ENCODE measurements at places on chromosomes 2 and 18. TPM values are rescaled to one million over a fixed set of nuclear protein-coding genes. Genes with fewer than 3 reads are reported as not detected.
A peak's percentile ranks its signal among the peaks of the same experiment; 100 is the strongest.

DNA sequence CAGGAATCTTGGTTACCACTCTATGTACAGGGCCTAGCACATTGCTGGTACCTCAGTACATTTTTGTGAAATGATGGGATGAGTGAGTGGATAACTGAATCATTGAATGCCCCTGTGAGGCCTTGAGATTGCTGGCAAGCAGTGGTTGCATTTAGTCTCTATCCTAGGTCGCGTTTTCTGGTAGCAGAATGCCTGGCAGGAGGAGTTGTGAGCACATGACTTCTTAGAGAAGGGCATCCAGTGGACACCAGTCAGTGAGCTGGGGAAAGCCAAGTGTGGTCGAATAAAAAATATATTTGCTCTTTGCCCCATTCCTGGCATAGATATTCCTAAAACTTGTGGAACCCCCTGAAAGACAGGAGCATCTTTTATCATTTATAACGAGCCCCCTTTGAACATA lies 61.8 kb upstream of the SMAD2 start:
- DNase-seq: no peak

DNA sequence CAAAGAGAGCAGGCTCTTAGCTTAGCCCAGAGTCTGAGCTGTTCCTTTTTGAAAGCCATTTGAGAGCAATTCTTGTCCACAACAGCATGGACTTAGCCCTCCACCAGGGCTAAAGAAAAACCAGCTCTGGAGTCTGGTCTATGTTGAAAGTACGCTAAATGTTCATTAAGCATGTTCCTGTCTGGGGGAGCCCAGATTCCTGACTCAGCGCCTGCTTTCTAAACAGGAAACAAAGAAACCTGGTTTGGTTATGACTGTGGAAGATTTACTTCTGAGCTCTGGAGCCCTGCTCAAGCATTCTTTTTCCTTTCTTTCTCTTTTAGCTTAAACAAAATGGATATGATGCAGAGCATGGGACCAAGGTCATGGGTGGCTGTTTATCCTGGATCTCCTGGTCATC lies 279.8 kb downstream of the RBM43 start:
- no peak for DNase-seq

Gene CNTNAP5
- total RNA-seq: not detected

Gene KCNIP3
- total RNA-seq: 6.5 TPM

- no peak for DNase-seq
Observed at GRCh38 chr2:236674238-236674637, 104.6 kb downstream of the ACKR3 start.

- no peak for DNase-seq
Observed at GRCh38 chr2:183166210-183166609, 42.0 kb downstream of the NUP35 start.

Gene LAMA3
- 3.0 TPM for total RNA-seq

Gene DSC3
- 0.65 TPM for total RNA-seq

DNA sequence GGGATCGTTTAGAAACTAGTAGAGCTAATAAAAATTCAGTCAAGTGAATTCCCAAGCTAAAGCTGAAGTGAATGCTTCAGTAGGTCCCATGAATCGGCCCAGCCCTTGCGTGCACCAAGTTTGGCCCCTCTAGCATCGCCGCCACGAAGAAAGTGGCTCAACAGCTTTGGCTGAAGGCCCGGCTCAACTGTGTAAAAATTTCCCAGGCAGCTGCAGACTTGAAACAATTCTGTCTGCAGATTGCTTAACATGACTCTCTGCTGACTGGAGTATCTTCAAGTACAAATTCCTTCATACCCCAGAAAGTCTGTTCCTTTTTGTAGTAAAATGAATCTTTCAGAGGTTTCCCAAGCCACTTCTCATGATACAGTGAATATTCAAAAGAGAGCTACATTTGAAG lies 32.7 kb downstream of the ALMS1 start:
- DNase-seq: peak; percentile 78

DNA sequence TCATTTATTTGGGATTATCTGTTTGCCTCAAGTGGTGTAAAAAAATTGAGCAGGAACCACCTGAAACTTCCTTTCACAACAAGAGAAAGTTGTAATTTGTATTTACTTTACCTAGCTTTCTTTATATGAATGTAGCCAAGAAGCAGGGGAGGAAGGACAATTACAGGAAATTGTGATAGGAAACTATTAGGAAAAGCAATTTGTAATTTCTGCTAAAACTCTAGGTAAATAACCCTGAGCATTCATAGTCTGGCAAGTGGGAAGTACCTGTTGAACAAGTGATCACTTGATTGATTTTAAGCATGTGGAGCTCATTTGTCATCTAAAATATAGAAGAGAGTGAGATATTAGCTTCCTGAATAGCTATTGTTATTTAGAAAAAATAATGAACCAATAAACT lies 5.0 kb downstream of the TFPI start:
- no peak for DNase-seq

Gene ENOSF1
- total RNA-seq: 26.8 TPM

DNA sequence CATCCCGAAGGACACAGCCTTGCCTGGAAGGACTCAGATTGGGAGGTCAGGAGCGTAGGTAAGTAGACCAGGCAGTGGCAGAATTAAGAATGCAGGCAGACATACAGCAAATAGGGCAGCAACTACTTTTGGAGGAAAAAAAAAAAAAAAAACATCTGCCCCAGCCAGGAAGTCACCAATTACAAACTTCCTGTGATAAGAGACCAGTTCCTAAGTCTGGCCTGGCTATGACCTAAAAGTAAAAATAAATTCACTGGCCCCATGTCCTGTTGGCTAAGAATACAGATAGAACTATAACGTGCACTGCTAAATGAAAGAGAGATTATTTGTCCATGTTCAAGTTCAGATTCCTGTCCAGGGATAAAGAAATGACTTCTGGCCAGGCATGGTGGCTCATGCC lies 45.2 kb upstream of the NOSTRIN start:
- no peak for DNase-seq

Gene MDH1B
- 1.3 TPM for total RNA-seq

Gene VAMP5
- total RNA-seq: 27.9 TPM

Gene MEP1B
- 0.13 TPM for total RNA-seq

- DNase-seq: no peak
Observed at GRCh38 chr2:166932032-166932431, 43.8 kb downstream of the XIRP2 start.

DNA sequence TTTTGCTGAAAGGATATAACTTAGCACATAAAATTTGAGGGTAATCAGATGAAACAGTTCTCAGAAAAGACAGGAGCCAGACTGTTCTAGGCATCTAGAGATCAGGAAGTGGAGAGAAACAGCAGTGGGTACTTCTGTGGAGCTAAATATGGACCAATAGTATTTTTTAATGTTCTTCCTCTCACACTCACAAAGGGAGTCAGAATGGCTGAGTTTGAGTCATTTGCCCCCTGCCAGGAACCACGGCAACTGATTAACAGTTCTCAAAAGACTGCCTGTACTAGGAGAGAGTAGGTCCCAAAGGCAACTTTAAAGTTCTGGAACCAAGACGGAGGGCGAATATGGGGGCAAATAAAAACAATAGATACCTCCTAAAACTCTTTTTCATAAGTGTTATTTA lies 107.5 kb downstream of the GULP1 start:
- no peak for DNase-seq

DNA sequence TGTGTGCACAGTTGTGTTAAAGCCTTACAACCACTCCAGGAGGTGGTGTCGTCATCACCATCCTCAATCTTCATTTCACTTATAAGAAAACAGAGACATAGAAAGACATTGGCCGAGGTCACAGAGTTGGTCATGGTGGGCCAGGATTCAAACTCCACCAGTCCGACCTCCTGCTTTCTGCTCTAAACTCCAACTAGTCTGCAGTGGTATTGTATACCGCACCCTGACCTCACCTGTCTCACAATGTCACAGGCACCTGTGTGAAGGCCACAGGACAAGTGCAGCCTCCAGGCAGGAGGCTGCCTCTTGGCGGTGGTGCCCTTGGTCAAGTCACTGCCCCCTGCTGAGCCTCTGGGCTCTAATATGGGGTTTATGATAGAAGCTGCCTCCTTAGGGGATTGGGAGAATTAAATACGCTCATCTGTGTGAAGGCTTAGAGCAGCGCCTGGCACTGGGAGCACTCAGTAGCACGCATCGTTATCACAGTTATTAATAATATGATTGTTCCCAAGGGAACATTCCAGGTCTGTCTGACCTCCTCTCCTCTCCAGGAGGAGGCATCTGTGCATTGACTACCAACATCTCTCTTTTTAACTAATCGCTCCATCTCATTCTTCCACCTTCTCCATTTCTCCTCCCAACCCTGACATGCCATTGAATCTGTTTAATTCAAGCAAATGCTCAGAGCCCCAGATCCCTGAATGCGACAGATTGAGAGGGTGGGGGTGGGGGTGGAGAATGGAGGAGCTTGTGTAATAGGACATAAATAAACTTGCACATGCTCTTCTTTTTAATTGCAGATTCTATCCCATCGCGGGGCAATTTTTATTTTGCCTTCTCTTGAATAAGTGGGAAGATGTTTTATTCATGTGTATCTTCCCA lies 112.7 kb downstream of the MCFD2 start:
- peak; percentile 66 for DNase-seq

Gene UNC80
- total RNA-seq: 2.1 TPM
